KBM-7 (cell line): ENCODE measurements at places on chromosomes 4 and X.
A peak's percentile ranks its signal among the peaks of the same experiment; 100 is the strongest.

DNA sequence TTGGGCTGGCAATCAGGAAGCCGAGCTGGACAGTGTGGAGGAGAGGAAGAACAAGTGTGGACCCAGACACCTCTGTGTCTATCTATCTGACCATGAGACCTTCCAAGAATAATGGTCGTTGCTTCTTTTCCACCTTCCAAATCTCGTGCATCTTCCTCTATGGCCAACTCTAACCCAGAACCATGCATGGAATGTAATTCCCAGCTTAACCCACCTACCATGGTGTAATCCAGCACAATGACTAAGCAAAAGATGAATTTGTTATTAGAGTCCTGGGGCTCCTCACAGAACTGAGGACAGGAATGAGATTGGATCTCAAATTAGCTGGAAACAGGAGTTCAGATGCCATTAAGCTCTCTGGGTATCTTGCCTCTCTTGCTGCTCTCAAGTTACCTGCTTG is 17.4 kb upstream of the TMEM184C start:
- no peak for DNase-seq

DNA sequence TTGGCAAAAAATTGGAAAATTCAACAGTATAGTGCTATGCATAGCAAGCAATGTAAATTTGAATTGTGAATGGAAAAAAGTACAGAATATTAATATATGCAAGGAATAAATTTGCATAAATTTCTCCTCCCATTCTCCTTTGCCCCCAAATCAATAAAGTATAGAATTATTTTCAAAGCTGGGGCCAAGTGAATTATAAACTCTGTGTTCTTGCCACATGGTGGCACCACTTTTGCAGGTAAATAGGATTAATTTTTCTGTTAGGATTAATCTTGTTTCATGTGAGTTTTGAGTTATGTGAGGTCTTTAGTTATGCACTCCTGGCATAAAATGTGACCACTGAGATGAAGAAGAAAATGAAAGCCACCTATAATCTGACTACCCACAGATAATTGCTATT is 19.9 kb downstream of the COPS4 start:
- DNase-seq: peak; percentile 35

DNA sequence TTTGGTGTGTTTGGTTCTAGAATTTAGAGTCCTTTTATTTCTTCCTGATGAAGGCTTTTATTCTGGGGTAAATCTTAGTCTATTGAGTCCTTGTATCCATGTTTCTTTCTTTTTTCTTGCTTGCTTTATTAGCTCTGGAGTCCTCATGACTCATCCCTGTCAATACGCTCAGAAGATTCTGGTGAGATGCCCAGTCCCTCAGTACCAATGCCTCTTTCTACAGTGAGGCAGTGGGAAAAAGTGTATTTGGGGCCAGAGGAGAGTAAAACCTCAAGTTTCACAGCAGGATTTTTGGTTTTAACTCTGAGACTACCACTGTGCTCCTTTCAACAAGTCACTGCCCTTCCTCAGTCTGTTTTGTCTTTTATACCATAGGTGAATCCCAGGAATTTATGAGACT is 368.0 kb downstream of the GBA3 start:
- DNase-seq: no peak

DNA sequence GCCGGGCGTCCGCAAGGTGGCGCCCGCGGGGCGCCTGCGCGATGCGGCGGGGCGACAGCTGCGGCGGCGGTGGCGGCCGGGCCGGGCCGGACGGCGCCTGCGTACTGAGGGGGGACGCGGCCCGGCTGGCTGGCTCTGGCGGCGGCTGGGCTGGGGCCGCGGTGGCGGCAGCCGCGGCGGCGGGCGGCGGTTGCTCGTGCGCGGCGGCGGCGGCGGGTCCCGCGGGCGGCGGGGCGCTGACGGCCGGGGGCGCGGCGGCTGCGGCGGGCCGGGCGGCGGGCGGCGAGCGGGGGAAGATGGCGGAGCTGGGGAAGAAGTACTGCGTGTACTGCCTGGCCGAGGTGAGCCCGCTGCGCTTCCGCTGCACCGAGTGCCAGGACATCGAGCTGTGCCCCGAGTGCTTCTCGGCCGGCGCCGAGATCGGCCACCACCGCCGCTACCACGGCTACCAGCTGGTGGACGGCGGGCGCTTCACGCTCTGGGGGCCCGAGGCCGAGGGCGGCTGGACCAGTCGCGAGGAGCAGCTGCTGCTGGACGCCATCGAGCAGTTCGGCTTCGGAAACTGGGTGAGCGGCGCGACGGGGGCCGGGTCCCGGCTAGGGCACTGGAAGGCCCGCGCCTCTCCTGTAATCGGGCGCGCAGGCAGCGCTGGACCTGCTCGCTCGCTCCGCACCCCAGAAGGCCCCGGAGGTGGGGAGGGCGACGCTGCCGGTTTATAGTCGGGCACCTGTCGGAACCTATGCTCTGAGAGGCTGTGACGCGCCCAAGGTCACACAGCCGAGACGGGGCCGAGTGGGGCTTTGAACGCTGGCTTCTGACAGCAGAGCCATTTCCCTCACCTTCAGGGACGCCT is at the start of gene TADA2B:
TSS of gene TADA2B (plus strand) at position 89 of the 853 bp plus-strand sequence. CDS start at position 297, 208 bp downstream.
- peak; percentile 48 for DNase-seq

GRCh38 chr4:5340991-5341451 is 289.7 kb downstream of the STK32B start:
- DNase-seq: peak; percentile 94

GRCh38 chr4:33080275-33080674 is 2360.1 kb downstream of the PCDH7 start:
- DNase-seq: no peak

DNA sequence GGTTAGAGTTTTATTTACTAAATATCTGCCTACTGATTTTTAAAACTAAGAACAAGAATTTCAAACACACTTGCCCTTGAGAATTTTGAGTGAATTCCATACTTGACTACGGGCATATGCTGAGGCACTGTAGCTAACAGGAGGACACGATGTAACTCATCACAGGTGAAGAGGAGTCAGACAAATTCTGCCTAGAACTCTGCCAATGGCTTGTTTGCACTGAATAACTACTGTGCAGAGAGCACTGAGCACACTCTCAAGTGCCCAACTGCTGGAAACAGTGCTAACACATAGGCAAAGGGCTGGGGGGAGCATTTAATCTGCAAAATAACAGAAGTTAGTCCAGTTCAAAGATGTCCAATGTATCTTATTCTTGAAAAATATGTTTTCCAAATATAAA is 104.4 kb downstream of the WDFY3 start:
- no peak for DNase-seq

DNA sequence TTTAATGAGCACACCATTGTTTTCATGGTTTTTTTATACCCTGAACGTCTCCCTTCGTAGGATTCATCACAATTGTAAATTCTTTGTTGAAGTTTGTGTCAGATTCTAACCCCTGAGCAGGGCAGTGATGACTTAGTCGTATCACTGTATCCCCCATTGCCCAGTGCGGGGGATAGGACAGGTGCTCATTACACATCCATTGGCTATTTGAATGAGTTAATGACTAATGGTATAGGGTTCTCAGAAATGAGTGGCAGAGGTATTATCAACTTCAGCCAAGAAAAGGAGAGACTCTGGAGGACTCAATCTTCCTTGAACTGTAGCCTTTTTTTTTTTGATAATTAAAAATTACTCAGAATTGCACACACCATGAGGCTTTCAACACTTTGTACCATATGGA is 64.6 kb downstream of the SYNPO2 start:
- no peak for DNase-seq

DNA sequence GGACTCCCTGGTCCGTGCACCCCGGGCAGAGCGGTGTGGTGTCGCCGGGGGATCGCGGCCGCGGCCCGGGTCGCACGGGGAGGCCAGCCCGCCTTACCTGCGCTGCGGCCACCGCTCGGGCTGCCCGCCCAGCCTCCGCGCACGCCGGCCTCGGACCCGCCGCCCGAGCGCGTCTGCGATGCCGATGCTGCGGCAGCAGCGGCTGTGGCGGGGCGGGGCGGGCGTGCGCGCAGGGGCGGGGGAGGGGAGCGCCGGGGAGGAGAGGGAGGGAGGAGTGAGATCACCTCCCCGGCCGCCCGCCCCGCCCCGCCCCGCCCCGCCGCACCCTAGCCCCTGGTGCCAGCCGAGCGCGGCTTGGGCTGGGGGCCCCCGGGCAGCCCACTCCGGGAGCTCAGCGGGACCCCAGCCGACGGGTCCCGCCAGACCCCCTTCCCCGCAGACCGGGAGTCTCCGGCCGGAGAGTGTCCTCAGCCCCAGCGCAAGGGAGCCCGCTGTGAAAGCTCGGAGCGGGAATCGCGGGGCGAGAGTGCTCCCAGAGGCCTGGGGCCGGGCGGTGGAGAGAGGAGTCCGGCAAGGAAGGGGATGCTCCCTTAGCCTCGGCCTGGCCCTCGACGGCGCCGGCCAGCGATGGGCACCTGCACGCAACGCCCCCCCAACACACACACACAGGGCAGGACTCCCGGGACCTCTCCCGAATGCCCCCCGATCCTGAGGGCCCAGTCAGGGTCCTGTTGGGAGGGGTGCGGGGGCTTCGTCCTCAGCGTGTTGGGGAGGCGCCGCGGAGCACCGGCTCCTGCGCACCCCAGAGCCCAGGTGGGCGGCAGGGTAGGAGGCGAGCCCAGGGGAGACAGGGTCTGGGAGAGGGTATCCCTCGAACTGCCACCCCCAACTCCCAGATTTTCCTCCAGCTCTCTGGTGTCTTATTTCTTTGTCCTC is at the start of gene L1CAM:
TSS of gene L1CAM (minus strand) at position 206 of the 936 bp plus-strand sequence. CDS start 10,337 bp downstream, outside the sequence.
- no peak for DNase-seq

DNA sequence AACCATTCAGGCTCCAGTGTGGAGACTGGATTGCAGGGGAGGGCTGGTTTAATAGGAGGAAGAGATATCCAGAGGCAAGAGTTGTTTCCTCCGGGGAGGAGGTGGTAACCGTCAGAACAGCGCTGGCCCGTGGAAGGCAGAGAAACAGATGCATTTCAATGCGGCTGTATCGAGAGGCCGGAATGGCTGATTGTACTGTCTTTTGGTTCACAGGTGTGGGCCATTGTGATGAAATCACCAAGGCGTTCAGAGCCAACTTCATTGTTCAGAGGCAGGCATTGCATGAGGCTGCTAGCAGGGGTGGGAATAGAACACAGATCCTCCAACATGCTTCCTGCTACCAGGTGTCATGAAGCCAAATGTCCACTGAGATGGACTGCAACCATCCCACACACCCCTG is 53.0 kb downstream of the SHOX start:
- DNase-seq: no peak

DNA sequence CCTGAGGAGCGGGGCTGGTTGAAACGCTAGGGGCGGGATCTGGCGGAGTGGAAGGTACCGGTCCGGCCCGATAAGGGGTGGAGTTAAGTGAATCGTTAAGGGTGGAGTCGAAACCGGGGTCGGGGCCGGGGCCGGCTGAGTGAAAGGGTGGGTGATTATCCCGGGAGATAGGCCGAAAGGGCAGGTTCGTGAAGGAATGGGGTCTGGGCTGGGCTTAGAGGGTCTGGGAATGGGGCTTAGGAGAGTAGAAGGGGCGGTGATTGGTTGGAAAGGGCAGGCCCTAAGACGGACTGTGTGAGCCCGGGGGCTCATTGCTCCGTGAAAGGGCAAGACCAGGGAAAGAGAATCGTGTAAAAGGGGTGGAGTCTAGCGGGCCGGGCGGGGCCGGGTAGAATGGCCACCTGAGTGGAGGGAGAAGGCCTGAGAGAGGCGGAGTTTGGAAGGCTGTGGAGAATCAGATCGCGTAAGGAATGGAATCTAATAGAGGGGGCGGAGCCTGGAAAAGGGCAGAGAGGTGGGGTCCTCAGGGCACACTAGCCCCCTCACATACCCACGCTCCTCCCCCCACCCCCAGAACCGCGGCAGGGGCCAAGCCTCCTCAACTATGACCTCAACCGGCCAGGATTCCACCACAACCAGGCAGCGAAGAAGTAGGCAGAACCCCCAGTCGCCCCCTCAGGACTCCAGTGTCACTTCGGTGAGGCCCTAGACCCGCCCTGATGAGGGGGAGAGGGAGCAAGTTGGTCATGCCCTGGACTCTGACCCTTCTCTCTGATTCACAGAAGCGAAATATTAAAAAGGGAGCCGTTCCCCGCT is 430 bp downstream of the HDAC6 start:
- DNase-seq: peak; percentile 92

GRCh38 chr4:25377572-25378436 is 741 bp downstream of the ANAPC4 start:
- DNase-seq: peak; percentile 37

DNA sequence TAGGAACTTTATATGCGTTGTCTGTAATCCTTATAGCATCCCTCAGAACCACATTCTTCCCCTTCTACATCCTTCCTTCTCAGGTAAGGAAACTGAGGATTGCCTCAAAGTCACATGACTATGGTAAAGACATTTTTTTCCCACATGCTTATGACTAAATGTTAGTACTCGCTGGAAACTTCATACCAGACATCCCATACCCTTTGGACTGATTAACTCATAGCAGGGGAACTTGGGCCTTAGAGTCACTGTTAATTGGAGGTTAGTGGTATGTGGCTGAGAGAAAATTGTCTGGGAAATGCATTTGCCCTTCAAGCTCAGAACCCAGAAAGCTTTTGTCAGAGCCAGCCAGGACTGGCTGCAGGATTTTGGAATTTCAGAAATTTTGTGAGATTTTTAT is 155.0 kb downstream of the RELL1 start:
- no peak for DNase-seq

- no peak for DNase-seq
These were observed 50.2 kb downstream of the LEF1 start for GRCh38 chr4:108118505-108118904.

GRCh38 chrX:132732236-132732635 is 226.2 kb downstream of the HS6ST2 start:
- no peak for DNase-seq

DNA sequence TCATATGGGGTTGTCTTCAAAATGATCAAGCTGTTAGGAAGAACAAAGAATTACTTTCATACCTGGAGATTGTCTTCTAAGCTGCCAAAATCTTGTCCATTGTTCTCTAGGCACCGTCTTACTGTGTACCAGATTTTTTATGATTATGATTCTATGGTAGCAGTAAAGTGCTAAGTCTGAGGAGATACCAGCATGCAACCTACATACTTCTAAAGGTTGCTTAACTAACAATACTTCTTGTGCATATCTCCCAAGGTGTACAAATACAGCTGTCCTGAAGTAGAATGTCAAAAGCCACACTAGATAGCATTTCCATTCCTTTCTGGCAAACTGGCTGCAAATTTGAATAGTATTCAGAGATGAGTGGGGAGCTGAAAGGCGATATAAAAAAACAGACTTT is 62.6 kb upstream of the FBXW7 start:
- no peak for DNase-seq

DNA sequence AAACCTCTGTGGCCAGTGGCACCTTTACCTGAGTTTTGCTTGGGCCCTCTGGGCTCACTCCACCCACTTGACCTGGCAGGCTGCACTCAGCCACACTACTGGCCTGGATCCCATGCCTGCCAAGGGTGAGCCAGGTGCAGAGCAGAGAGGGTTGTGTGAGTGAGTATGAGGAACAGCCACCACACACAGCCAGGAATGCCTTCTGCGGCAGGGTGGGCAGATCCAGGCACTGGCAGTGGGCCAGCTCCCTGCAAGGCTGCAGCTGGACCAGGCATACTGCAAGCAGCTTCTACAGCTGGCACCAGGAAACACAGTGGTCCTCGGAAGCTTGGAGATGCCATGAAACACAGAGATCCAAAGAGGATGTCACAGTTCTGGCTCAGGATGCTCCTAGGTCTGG is 570.1 kb upstream of the ACTRT1 start:
- DNase-seq: no peak

GRCh38 chrX:128961290-128961689 is 562.0 kb downstream of the SMARCA1 start:
- DNase-seq: no peak
